GM23248 (cell line): ENCODE measurements at places on chromosomes 2 and 18. TPM values are rescaled to one million over a fixed set of nuclear protein-coding genes. Genes with fewer than 3 reads are reported as not detected.

DNA sequence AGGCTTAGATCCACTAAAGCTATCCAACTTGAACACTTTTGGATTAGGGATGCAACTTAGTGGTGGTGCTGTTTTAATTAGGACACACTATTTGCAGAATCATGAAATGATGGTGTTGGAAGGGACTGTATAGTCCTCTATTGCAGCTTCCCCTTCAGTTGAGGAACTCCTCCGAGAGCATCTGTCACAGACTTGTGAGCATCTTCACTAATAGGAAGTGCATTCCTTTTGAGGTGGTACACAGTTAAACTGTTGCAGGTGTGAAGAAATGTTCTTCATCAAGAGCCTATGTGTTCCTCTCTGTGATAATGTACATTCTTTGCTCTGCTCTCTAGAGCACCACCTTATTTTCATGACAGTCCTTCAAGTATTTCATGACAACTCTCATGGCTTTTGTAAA, 197.4 kb downstream of the CAMKMT start:
- no peak for DNase-seq

GRCh38 chr18:62812876-62813275, 97.5 kb downstream of the PHLPP1 start:
- no peak for DNase-seq

Gene NCKAP5
- polyA plus RNA-seq, result 0.38 and 0.86 TPM in 2 replicates

Gene LAMA3
- 0.46 and 0.93 TPM in 2 replicates for polyA plus RNA-seq

DNA sequence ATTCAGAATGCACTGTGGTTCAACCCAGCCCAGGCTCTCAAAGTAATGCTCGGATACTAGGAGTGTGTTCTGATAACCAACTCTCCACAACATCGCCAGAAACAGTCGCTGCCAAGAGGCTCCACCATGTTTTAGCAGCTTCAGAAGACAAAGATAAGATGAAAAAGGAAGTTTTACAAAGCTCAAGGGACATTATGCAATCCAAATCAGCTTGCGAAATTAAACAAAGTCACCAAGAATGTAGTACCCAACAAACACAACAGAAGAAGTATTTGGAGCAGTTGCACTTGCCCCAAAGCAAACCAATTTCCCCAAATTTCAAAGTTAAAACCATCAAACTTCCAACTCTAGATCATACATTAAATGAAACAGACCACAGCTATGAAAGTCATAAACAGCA, 360.9 kb downstream of the XIRP2 start:
- DNase-seq, result no peak

Gene ALK
- polyA plus RNA-seq, result 0.05 TPM in 1 of 2 replicates, not detected in the other

DNA sequence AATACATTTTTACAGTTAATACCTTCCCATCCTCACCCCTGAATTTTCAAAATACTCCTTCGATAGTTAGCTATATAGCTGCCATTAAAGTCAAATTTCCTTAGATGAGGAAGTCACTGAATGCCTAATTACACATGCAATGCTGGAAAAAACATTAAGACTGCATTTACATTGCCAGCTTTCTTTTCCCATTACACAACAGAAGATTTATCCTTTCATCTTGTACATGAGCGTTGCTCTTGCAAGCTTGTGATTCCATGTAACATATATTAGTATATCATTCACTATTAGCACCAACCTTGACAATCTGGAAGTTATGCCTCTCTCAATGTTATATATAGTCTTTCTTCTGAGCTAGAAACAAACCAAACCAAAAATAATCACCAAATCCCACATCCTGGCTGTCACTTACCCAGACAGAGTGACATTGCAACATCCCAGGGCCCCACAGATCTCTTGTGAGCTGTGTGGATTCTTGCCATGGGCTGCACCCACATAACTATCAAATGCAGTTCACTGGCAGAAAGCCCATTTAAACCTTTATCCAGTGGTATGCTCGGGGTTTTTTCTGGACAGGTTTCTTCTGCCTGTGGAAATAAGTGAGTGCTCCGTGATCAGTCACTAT, 79.2 kb upstream of the PAPOLG start:
- DNase-seq, result no peak

DNA sequence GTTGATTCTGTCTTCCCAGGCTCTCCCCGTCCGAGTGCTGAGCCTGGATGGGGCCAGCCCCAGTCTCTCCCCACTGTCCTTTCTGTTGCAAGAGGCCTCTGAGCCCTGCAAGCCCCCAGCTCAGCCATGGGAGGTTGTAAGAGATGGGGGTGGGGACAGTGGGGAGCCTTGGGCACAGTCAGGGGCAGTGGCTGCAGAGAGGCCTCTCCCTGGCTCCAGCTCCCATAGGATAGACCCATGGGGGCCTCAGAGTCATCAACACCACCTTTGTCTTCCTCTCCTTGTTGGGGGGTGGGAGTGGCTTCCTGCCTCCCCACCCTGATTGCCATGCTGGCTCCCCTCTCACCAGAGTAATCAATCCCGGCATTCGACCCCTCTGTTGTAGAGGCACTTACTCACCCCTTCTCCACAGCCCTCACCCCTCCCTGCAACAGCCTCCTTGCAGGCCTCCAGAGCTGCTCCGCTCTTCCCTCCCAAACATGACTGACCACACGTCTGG, 37.5 kb upstream of the NPAS2 start:
- DNase-seq, result no peak

GRCh38 chr2:175431101-175431946, 249.8 kb upstream of the ATP5MC3 start:
- no peak for DNase-seq
